D341Med (cell line): ENCODE measurements at places on chromosomes 5 and 9.

- no peak for DNase-seq
Observed at GRCh38 chr5:16944816-16945562, 8.9 kb upstream of the MYO10 start.

GRCh38 chr5:62154758-62155157, 151.2 kb upstream of the KIF2A start:
- no peak for DNase-seq

GRCh38 chr5:141941307-141941706, 16.7 kb downstream of the PCDH12 start:
- DNase-seq = no peak

GRCh38 chr5:82355053-82355452, 76.9 kb upstream of the RPS23 start:
- no peak for DNase-seq

GRCh38 chr9:85292261-85292660, 449.5 kb downstream of the AGTPBP1 start:
- no peak for DNase-seq

DNA sequence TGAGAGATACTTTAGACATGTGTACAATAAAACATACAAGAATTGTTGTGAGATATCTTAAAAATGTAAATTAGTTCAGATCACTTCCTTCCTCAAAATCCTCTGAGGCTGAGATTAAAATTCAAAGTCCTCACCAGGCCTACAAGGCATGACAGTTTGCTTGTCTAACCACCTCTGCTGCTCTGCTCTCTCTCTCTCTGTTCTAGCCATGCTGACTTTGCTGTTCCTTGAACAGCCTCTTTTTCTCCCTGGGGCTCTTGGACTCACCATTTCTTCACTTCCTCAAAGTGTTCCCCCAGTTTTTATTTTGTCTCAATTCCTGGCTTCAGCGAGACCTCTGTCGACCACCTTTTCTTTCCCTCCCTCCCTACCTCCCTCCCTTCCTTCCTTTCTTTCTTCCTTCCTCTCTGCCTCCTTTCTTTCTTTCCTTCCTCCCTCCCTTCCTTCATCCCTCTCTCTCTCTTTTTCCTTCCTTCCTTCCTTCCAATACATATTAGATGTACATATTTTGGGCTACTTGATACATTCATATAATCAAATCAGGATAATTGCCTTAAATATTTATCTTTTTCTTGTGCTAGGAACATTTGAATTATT, 27.0 kb downstream of the CATSPER3 start:
- DNase-seq = peak; percentile 6

GRCh38 chr9:134516464-134516863, 125.1 kb upstream of the COL5A1 start:
- DNase-seq = no peak

DNA sequence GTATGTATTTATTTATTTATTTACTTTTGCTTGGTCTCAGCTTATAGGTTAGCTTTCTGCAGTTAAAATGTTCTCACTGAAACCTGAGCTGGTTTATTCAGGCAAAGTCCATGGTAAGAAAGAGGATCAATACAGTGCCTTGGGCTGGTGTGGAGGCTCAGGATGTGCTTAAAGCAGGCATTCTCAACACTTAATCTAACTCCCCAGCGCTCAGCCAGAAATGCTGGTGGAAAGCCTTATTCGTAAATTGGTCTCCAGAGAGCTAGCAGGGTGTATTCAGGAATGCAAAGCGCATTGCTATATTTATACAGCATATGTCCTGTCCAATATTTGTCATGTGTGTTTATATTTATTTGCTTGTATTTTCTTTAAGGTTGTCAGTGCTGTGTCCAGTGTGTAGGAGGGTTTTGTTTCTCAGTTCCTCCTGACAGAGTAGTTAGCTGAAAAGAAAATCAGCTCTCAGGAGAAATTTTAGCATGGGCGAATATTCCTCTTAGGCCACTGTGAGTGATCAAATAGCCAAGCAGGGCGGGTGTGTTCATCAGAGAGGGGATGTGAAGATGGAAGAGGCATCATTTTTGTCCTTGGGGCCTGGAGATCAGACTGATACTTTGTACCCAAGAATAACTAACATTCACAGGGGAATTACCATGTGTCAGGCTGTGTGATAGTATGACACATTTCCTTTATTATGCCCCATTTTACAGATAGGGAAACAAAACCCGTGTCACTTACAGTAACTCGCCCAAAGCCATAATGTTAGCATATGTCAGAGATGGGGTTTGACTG, 65.8 kb downstream of the DOCK2 start:
- DNase-seq = no peak

GRCh38 chr5:151196556-151197290, 27.2 kb downstream of the CCDC69 start:
- DNase-seq = no peak

- DNase-seq = no peak
Observed at GRCh38 chr5:28500511-28500910, 1462.1 kb upstream of the CDH9 start.

DNA sequence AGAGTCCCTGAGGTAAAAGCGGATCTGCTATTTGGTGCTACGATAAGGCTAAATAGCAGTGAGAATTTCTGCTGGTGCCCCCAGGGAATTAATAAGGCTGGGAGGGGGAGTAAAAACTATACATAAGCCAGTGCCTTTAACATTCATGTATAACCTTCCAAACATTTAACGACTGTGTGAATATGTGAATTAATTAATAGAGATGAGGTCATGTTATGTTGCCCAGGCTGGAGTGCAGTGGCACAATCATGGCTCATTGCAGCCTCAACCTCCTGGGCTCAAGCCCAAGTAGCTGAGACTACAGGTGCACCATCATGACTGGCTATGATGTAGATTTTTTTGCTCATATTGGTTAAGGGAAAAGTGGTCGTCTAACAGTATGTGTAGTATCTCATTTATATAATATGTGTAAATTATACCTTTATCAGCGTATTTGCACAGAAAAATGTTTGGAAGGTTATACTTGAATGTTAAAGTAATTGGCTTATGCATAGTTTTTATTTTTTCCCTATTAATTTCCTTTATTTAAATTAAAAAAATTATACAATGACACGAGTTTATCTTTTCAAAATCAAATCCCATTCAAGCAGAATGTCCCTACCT, 64.6 kb downstream of the EHMT1 start:
- DNase-seq = no peak

DNA sequence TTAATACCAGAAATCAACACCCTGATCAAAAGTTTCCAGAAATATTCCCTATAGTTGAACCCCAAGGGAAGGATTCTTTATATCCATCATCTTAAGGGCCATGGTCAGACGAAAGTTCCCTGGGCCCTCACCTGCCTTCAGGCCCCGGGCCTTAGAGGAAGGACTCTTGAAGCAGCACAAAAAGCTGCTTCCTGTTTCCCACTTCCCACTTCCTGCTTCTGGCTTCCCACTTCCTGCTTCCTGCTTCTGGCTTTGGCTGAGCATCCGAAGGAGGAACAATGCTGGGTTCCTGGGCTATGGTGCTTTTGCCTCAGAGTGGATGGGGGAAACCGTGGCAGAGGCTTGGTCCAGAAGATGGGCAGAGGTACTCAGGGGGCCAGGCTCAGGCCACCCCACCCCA, 25.8 kb upstream of the DAP start:
- no peak for DNase-seq

DNA sequence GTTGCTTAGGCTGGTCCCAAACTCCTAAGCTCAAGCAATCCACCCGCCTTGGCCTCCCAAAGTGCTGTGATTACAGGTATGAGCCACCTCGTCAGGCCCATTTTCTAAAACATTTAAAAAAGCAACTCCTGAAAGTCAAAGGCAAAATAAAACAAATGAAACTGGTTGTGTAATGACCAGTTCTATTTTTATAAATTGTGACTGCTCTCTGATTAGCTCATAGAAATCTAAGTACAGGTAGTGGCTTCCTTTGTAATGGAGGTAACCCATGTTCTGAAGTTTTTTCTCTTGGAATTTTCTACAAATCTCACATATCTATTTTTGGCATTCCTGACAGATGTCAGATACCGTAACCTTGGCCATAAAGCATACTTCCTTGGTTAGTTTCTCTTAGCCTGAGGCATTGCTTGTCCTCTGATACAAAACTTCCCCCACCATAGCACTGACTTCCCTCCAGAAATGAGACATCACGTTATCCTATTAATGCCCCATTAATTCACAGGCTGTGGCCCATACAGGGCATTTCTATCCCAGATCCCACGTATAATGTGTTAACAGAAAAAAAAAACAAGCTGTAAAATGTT, 14.1 kb upstream of the AK3 start:
- DNase-seq = no peak

- no peak for DNase-seq
Observed at GRCh38 chr5:56080375-56081052, 85.8 kb upstream of the IL6ST start.

DNA sequence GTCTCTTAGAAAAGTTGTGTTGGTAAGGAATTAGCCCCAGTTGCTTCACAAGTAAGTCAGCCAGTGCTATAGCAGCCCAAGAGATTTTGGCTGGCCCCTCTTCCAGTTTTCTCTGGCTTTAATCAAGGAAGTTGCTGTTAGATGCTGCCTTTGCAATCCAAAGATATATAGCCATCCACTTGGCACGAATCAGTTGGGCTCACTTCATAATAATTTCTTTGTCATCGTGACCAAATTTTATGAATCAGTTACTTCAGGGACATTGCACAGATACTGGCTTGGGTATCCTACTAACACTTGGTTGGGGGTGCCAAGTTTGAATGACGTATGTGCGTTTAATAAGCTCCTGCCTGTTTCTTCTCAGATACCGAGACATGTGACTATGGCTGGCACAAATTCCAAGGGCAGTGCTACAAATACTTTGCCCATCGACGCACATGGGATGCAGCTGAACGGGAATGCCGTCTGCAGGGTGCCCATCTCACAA, 81.5 kb downstream of the VCAN start:
- DNase-seq = no peak

- no peak for DNase-seq
Observed at GRCh38 chr9:87569008-87569509, 71.4 kb downstream of the DAPK1 start.

DNA sequence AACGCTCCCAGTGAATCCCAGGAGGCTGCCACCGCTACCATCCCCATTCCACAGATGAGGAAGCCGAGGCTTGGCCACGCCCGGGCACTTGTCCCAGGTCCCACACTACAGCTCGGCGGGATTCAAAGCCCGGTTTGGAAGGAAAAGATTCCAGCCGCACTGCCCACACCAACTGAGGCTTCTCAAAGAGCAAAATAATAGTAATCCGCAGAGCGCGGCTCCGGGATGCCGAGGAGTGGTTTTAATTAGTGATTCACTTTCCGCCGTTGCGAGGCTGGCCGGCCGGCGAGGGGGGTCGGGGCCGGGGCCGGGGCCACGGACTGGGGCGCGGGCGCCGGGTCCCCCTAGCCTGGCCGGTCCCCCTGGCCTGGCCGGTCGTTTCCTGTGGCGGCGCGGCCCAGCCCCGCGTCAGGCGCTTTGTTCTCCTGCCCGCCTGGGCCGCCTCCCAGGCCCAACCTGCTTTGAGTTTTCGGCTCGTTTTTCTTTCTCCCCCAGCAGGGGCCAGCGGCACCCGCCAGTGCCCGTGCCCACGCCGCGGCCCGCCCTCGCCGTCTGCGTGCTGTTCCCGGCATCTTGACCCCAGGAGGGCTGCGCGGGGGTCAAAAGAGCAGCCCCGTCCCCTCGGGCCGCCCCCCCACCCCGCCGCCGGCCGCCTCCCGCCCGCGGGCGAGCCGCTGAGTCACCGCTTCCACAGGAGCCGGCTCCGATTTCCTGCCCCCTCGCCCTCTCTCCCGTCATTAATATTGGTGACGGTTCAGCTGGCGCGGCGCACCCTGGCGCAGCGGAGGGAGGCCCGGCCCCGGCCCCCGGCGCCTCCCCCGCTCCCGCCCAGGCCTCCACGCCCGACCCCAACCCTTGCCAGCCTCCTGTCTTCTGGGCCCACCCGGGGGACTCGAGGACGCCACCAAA, 31.2 kb downstream of the FGF18 start:
- DNase-seq = no peak

DNA sequence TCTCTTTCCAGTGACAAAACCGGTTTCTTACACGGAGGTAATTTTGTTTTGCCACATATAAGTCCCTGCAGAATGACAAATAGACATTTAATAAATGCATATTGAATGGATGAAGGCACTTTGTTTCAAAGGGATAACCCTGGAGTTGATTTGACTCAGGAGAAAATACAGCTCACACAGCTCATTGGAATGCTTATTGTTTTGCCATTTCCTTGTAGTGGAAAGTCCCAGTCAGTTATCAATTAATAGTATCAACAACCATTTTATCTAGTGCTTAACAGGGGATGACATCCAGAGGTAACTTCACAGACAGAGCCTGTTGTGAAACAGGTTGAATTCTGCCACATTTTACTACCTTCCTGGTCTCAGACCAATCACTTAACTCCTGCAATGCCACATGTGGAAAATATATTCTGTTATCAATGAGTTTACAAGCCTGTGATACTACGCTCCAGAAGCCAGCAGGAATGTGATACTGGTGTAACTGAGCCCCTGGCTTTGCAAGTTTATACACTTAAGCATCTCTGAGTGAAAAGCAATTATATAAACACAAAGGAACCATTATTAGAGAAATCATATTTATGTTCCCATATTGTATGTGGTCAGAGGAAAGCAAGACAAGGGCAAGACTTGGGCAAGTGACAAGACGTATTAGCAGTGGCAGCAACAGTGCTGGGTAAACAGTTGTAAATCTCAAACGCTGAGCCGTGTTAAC, 123.1 kb upstream of the ANKRD55 start:
- no peak for DNase-seq

DNA sequence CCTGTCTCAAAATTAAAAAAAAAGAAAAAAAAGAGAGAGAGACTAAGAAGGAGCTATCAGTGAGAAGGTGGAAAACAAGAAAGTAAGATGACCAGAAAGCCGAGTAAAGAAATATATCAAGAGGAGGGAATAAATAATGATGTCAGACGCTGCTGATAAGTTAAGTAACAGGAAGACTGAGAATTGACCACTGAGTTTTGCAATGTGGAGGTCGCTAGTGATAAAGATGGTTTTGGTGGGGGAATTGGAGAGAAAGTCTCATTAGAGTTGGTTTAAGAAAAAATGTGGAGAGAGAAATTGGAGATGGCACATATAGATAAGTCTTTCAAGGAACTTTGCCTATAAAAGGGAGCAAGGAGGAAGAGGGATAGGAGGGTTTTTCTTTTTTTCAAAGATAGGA, 91.9 kb downstream of the RAD23B start:
- no peak for DNase-seq

DNA sequence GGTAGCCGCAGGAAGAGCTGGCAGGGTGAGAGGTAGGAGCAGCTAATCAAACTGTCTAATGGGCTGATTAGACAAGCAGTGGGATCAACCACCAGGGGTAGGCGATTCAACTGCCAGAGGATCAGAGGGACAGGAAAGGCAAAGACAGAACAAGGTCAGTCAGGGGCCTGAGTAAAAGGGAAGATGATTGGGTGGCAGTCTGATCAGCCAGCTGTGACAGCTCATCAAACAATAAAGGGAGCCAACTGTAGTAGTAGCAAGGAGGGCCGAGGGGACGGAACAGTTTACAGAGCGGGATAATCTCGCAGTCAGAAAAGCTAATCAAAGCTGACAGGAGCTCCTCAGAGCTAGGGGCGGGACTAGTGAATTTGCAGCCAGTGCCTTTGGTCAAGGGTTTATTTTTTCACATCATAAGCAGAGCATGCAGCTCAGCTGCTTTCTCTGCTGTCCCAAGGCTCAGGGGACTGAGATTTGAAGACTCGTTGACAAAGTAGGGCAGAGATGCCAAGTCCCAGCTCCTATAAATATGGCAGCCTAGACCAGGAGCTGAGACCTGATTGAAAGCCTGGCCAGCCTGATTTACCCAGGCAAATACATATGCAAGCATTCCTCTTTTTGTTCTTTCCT, 418.2 kb downstream of the GABRG2 start:
- DNase-seq = no peak
